ENCODE measurements at places on chromosomes 5 and 9. TPM values are rescaled to one million over a fixed set of nuclear protein-coding genes. Genes with fewer than 3 reads are reported as not detected.

The IFNA2 gene
- polyA plus RNA-seq = not detected

The SLC22A4 gene
- polyA plus RNA-seq = 1.3 TPM

The GABRA1 gene
- polyA plus RNA-seq = not detected

The TBC1D13 gene
- 21.5 TPM for polyA plus RNA-seq

The BTNL3 gene
- polyA plus RNA-seq = 6.5 TPM

The SLC28A3 gene
- not detected for polyA plus RNA-seq

The HRH2 gene
- 2.3 TPM for polyA plus RNA-seq

The PRELID2 gene
- polyA plus RNA-seq = 4.3 TPM

The PCDHB8 gene
- not detected for polyA plus RNA-seq

The STK32A gene
- 4.6 TPM for polyA plus RNA-seq

The LRRC26 gene
- not detected for polyA plus RNA-seq

The GDF9 gene
- polyA plus RNA-seq = 0.84 TPM

The KIF20A gene
- polyA plus RNA-seq = 0.10 TPM

The PDE6A gene
- polyA plus RNA-seq = not detected

The ARAP3 gene
- 1.8 TPM for polyA plus RNA-seq

The VCP gene
- polyA plus RNA-seq = 50.5 TPM

The SHROOM1 gene
- 11.7 TPM for polyA plus RNA-seq

The ZDHHC11B gene
- polyA plus RNA-seq = 2.0 TPM

The SCGB3A2 gene
- 2.0 TPM for polyA plus RNA-seq

The EPB41L4A gene
- polyA plus RNA-seq = 6.1 TPM

The LCN12 gene
- 3.3 TPM for polyA plus RNA-seq

The PCDHA13 gene
- not detected for polyA plus RNA-seq

The PDE8B gene
- polyA plus RNA-seq = 18.8 TPM

The ANXA1 gene
- polyA plus RNA-seq = 504 TPM

The LVRN gene
- 0.26 TPM for polyA plus RNA-seq

The PCDHB2 gene
- 2.6 TPM for polyA plus RNA-seq

The GFI1B gene
- polyA plus RNA-seq = not detected

The UBE2QL1 gene
- polyA plus RNA-seq = 0.75 TPM

The PLAC8L1 gene
- polyA plus RNA-seq = 0.84 TPM

The RGMB gene
- 4.5 TPM for polyA plus RNA-seq

The CYSTM1 gene
- polyA plus RNA-seq = 73.1 TPM

The PCDHGC5 gene
- 0.84 TPM for polyA plus RNA-seq

The PTGR1 gene
- polyA plus RNA-seq = 138 TPM

The DMRT3 gene
- polyA plus RNA-seq = not detected

The MAP1B gene
- polyA plus RNA-seq = 66.5 TPM

The CDH9 gene
- not detected for polyA plus RNA-seq

The PRR16 gene
- polyA plus RNA-seq = 6.5 TPM

The EGFLAM gene
- 15.8 TPM for polyA plus RNA-seq

The TAF1L gene
- polyA plus RNA-seq = 0.13 TPM

The SLC9A3 gene
- polyA plus RNA-seq = 4.3 TPM

The PCDHB11 gene
- 2.9 TPM for polyA plus RNA-seq

The CCL28 gene
- polyA plus RNA-seq = 1.6 TPM

The NR2F1-AS1 gene
- polyA plus RNA-seq = 2.8 TPM

The PCDHB9 gene
- 0.25 TPM for polyA plus RNA-seq

The MTAP gene
- 10.9 TPM for polyA plus RNA-seq

The OR1J2 gene
- not detected for polyA plus RNA-seq

The IFNK gene
- polyA plus RNA-seq = not detected

The CBY3 gene
- not detected for polyA plus RNA-seq

The HEMGN gene
- polyA plus RNA-seq = not detected
